AG20443 (cell line): ENCODE measurements at places on chromosomes 7 and 10.

GRCh38 chr7:78714356-78714755 is 739.1 kb downstream of the MAGI2 start:
- no peak for DNase-seq

DNA sequence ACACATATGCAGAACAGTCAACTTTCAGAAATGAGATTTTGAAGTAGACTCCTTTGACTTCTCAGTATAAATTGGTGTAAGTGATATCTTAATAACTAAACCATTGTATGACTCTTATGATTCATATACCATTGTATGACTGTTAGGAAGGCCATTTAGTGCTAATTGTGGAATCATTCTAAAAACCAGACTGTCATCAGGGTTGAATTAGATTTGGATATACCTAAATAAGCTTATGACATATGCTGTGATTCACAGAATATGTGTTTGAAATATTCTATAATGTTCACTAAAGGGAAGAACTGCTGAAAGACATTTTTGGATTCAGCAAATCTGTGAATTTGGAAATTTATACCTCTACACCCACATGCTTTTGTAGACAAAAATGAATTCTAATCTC is 438.1 kb downstream of the MDFIC start:
- DNase-seq: no peak

DNA sequence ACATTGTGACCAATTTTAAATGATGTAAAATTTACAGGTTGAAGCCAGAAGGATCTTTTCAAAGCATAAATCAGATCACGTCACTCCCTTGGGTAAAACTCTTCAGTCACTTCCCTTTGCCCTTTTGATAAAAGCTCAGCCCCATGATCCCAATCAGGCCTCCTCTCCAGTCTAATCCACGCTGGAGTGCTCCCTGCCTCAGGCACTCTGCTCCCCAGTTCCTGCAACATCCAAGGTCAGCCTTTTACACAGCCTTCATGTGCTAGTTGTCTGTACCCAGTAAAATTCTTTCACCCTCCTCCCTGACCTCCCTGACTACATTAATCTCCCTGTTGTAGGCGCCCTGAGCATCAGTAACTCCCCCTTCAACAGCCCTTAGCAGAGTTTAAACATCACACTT is 14.1 kb downstream of the ELMO1 start:
- no peak for DNase-seq

DNA sequence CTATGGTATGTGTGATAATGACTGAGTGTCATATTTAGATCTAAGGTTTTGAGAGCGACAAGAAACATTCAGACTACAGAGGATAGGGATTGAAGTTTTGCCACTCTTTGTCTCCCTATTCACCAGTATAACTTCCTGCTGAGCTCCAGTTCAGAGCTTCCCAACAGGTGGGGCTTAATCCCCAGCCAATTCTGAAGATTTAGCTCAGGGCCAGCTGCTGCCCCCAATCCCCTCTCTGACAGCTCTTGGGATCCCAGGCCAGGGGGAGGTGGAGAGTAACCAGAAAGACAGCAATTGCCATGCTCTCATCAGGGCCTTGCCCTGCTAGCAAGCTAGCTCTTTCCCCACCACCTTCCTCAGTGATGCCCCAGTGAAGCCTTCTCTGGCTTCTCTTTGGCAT is 57.8 kb downstream of the TRIL start:
- no peak for DNase-seq

DNA sequence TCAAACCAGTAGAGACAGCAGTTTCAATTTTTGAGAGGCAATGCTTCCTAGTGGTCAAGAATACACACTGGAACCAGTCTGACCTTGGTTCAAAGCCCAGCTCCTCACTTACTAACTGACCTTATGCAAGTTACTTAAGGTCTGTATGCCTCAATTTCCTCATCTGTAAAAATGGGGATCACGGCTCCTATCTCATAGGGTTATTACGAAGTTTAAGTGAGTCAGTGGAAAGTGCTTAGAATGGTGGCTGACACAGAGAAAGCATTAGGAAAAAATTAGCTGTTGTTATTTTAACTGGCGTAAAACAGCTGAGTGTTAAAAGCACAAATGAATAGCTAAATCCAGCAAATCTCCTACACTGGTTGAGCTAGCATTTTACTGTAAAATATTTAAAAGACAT is 162.4 kb upstream of the LAMB4 start:
- no peak for DNase-seq

DNA sequence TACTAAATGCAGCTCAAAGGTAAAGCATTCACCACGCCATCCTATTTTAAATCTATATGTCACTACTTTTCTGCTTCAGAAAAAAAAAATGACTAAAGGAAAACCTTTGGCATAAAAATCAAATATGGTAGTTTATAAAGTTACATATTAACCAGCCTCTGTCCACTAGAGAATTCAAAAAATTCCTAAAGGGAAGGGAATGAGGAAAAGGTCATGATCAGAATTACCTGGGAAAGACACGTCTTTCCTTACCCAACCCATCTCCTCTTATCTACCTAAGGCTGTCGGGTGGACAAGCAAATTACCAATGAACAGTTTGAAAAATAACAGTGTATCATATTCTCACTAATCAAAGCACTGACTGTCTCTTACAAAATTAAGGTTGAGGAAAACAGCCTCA is 100.7 kb upstream of the TMEM106B start:
- no peak for DNase-seq

DNA sequence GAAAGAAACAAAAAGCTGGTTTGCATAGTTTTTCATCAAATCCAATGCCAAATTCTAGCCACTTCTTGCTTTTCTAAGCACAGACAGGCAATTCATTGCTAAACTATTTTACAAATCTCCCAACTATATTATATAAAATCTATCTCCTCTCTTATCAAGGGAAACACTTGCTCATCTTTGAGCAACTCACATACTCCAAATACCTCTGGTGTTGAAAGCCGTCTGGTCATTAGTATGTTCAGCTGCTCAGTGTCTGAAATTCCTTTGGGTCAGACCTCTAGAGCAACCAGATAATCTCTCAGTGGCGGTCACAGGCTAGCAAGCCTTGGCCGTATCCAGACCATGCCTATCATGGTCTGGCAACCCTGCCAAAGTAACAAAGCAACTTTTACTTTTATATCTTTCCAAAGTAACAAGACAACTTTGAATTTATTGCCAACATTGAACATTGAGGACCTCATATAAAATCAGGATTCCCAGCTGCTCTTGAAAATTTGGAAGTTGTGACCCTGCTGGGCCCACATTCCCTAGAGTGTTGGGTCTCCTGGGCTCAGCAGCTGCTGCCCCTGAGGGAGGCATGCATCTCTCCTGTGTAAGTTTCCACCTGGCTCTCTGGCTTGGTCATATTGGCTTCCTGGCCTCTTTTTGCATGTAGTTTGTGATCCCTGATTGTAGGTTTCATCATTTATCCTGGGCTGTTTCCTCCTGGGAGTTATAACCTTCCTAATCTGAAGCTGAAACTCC is 56.8 kb upstream of the LANCL2 start:
- peak; percentile 86 for DNase-seq

GRCh38 chr7:100059251-100059739 is 9.7 kb downstream of the ZSCAN21 start:
- DNase-seq: no peak

- no peak for DNase-seq
Observed at GRCh38 chr10:77850620-77851231, 75.8 kb downstream of the DLG5 start.
